ENCODE measurements at places on chromosomes 5 and 9.

- no peak for DNase-seq
- no peak overlapping the region for H3K27ac ChIP-seq
- H3K27me3 ChIP-seq = no peaks in the 10 kb centered on the region
Observed at GRCh38 chr5:72598401-72599064, 91.3 kb upstream of the ZNF366 start.

- H3K27ac ChIP-seq = no peak overlapping the region
- DNase-seq = no peak
- no peak overlapping the region for H3K4me3 ChIP-seq
- H3K4me1 ChIP-seq = no peaks in the 10 kb centered on the region
Observed at GRCh38 chr5:172603251-172603806, 37.7 kb upstream of the NEURL1B start.

DNA sequence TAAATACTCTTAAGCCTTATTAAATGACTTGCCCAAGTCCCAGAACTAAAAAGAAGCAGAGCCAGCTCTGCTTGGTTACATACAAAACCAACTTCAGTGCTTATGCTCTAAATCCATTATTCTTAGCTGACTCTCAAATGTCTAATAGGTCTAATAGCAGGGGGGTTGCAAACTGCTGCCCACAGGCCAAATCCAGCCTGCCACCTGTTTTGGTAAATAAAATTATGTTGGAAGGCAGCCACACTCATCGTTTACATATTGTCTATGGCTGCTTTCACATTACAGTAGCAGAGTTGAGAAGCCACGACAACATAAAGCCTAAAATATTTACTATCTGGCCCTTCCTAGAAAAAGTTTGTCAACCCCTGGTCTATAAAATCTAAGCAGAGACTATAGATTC lies 69.0 kb downstream of the KLHL3 start:
- H3K4me1 ChIP-seq = peaks cover 6% of the 10 kb centered on the region
- H3K27ac ChIP-seq = no peak overlapping the region
- peaks cover 6% of the 10 kb centered on the region for H3K36me3 ChIP-seq
- no peak for DNase-seq
- H3K4me3 ChIP-seq = no peak overlapping the region

DNA sequence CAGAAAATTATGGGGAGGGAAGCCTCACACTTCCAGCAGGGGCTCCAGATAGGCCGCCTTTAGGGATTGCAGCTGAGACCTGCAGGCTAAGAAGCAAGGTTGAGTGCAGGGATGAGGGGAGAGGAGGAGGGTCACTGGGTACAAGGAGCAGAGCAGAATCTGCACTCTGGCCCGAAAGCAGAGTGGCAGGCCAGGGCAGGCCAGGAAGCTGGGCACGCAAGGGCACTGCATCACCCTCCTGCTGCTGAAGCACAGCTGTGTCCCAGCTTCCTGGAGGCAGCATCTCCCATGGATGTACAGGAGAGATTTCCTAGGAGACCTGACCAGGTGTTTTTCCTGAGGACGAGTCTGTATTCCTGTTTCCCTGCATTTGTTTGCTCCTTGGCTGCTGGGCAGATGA lies 92.1 kb downstream of the SYK start:
- H3K36me3 ChIP-seq = no peaks in the 10 kb centered on the region
- no peak for DNase-seq

All from effector memory CD4-positive, alpha-beta T cell (primary cell).